ENCODE measurements at places on chromosomes 16 and 17. TPM values are rescaled to one million over a fixed set of nuclear protein-coding genes. Genes with fewer than 3 reads are reported as not detected.
A peak's percentile ranks its signal among the peaks of the same experiment; 100 is the strongest.

DNA sequence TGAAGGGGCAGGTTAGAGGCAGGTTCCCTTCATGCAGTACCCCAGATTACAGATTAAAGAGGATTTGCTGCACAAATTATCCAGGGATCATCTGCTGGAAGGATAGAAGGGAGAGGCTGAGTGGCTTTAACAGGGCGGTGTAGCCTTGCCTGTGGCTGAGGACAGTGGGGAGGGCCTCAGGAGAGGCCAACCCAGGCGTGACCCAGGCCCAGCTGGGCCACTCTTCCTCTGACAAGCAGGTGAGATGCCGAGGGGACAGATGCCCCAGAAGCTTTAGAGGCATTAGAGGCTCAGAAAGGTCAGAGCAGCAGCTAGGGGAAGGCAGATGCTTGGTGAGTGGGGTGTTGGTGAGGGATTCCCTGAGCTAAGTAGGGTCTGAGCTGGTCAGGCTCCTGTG is 18.1 kb upstream of the MTMR4 start:
- peak overlapping the region; percentile 67 for H3K4me3 ChIP-seq
- H3K27ac ChIP-seq, result no peak overlapping the region
- no peaks in the 10 kb centered on the region for H3K36me3 ChIP-seq

GRCh38 chr16:50224286-50224685 is 42.1 kb upstream of the ADCY7 start:
- no peak for DNase-seq
- no peak overlapping the region for H3K27ac ChIP-seq
- no peak overlapping the region for H3K4me3 ChIP-seq
- H3K4me1 ChIP-seq, result no peaks in the 10 kb centered on the region
- H3K36me3 ChIP-seq, result peaks cover 17% of the 10 kb centered on the region
- no peaks in the 10 kb centered on the region for H3K27me3 ChIP-seq

USP6 gene
- total RNA-seq, result 0.38 TPM

CFAP119 gene
- 7.4 TPM for total RNA-seq

DNA sequence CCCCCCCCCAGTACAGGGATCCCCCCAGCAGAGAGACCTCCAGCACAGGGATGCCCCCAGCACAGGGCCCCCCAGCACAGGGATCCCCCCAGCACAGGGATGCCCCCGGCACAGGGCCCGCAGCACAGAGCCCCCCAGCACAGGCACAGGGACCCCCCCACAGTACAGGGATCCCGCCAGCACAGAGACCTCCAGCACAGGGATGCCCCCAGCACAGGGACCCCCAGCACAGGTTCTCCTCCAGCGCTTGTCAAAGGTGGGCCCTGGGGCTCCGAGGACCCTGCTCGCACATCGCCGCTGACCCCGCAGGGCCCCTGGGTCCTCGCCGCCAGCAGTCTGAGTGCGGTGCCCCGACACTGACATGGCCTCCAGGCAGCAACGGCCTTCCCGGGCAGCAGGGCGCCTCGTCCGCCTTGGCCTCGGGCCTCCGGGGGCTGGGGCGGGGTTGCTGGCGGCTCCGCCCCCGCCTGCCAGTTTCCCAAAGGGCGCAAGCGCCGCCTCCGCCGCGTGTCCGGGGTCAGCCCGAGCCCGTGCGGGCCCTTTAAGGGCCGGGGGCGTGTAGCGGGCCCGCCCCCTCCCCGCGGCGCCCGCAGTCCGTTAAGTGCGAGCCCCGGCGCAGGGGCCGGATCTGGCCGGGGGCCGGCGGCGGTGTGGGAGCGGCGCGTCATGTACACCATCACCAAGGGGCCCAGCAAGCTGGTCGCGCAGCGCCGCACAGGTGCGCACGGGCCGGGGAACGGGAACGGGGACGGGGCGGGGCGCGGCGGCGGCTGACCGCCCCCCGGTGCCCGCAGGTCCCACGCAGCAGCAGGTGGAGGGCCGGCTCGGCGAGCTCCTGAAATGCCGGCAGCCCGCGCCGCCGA is at the start of gene MCRIP2:
MCRIP2 (plus strand) TSS at position 503 of the 863 bp plus-strand sequence; CDS start at position 667, 164 bp downstream.
- no peak within 1 kb of the TSS for H3K27ac ChIP-seq
- DNase-seq, result no peak
- H3K36me3 ChIP-seq, result no peaks in the 10 kb centered on the region
- H3K4me3 ChIP-seq, result peak within 1 kb of the TSS; percentile 62
